ENCODE measurements at places on chromosomes 1 and 21. TPM values are rescaled to one million over a fixed set of nuclear protein-coding genes. Genes with fewer than 3 reads are reported as not detected.

DNA sequence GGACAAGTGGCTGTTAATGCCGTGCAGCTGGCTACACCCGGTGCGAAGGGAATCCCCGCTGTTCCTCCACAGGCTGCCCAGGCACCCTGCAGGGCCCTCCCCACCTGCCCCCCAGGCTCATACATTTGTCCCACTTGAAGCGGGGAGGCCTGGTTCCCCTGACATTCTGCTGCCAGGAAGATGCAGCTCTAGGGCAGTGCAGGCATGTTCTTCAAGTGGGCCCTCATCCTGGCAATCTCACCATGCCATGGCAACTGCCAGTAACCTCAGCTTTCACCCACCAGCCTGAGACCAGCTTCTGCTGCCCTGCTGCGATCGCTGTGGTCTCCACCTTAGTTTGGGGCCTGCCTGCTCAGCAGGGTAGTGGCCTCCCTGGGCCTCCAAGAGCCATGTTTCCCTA is 151.9 kb upstream of the COL6A1 start:
- DNase-seq = no peak
- H3K36me3 ChIP-seq = no peaks in the 10 kb centered on the region
- H3K27me3 ChIP-seq = peaks cover 3% of the 10 kb centered on the region

DNA sequence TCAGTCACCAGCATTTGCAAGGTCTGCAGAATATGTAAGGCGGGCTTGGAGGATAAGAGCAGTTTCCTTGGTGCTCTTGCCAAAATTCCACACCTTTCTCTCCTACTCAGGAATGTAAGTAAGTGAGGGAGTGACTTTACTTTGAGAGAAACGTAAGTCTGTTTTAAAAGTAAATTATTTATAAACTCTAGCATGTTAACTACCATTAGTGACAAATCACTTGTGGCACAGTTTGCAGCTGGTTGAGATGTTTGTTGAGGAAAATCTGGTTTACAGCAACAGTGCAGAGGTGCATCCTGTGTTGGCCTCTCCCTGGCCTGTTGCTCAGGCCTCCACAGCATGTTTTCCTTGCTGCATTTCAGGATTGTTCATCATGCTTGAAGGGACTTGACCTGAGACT is 8.5 kb downstream of the CGN start:
- peaks cover 14% of the 10 kb centered on the region for H3K4me1 ChIP-seq
- H3K27me3 ChIP-seq = no peaks in the 10 kb centered on the region
- peak overlapping the region; percentile 30 for H3K27ac ChIP-seq
- peaks cover 8% of the 10 kb centered on the region for H3K36me3 ChIP-seq
- no peak for DNase-seq
- H3K4me3 ChIP-seq = no peak overlapping the region

- no peak for DNase-seq
- H3K4me1 ChIP-seq = peaks cover 26% of the 10 kb centered on the region
- H3K27me3 ChIP-seq = no peaks in the 10 kb centered on the region
- H3K27ac ChIP-seq = no peak overlapping the region
These were observed 180.0 kb downstream of the RASAL2 start for GRCh38 chr1:178273707-178274410.

DNA sequence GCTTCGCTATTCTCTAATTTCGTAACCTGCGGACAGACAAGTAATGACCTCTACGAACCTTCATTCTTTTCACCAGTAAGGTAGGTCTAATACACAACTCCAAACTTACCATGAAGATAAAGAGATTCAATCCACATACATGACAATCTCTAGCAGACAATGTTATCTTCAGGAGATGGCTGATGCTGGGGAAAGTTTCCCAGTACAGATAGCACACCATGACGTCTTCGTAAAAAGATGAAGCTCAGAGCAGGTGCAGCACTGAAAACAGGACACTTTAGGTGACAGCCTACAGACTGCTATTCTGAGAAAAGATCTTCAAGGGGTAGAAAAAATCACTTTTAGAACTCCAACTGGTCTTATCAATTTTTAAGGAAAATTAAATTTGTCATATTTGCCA is 41.3 kb downstream of the ZNF281 start:
- no peak overlapping the region for H3K4me3 ChIP-seq
- no peak overlapping the region for H3K27ac ChIP-seq
- no peaks in the 10 kb centered on the region for H3K27me3 ChIP-seq
- H3K4me1 ChIP-seq = peaks cover 8% of the 10 kb centered on the region
- H3K36me3 ChIP-seq = no peaks in the 10 kb centered on the region

DNA sequence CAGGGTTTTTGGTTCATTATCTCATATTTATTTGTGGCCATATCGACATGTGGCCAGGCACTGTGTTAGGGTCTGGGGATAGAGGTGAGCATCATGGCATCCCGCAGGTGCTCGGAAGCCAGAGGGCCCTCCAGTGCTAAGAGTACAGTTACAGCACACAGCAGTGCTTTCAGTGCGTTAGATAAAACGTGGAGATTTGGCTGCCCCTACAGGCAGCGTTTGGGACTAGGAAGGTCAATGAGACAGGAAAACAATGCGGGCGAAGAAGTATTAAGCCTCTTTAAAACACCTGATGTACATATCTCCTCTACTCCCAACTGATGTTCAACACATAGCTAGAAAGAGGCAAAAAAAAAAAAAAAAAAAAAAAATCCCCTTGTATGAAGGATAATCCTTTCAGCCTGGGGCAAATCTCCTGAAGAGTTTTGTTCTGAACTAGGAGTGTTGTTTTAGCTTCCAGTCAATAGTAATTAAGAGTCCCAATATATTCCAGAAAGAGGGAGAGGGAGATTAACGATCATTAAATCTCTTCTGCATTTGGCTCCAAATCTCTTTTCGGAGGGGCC is 80.1 kb downstream of the CAPZB start:
- no peaks in the 10 kb centered on the region for H3K27me3 ChIP-seq
- DNase-seq = no peak
- H3K27ac ChIP-seq = peak overlapping the region; percentile 51
- H3K4me3 ChIP-seq = peak overlapping the region; percentile 60
- peaks cover 67% of the 10 kb centered on the region for H3K4me1 ChIP-seq
- no peaks in the 10 kb centered on the region for H3K36me3 ChIP-seq

DNA sequence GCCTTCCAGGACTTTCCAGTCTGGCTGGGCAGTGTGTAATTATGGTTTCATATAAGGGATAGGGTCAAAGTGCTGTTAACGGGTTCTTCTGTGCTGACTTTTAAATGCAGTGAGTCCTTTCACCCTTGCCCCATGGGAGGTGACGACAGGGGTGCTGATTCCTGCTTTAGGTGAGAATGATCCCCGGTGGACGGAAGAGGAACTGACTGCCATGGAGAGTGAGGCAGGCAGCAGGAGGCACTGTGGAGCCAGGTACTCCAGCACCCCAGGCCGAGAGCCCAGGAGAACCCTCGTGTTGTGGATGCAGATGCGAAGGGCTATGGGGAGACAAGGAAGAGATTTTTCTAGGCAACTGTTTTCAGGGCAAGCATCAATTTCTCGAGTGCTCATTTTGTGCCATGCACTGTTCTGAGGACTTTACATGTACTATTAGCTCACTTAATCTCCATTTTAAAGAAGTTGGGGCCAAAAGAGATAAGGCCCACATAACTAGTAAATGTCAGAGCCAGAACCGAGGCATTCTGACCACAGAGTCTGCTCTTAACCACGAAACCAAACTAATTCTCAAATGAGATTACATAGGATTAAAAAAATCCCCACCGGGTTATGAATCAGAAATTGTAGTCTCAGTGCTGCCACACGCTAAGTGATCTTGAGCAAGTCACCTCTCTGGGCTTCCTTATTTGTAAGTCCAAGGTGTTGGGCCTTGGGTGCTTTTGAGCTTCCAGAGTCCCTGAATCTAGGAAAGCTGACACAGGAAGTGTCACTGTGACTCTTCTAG is 28.2 kb downstream of the STPG1 start:
- DNase-seq = no peak
- peaks cover 30% of the 10 kb centered on the region for H3K4me1 ChIP-seq
- H3K27me3 ChIP-seq = no peaks in the 10 kb centered on the region
- H3K36me3 ChIP-seq = peaks cover 16% of the 10 kb centered on the region
- no peak overlapping the region for H3K4me3 ChIP-seq
- no peak overlapping the region for H3K27ac ChIP-seq

GRCh38 chr1:7690076-7690475 is 81.0 kb upstream of the VAMP3 start:
- peaks cover 7% of the 10 kb centered on the region for H3K4me1 ChIP-seq
- no peak overlapping the region for H3K4me3 ChIP-seq
- DNase-seq = no peak
- H3K27ac ChIP-seq = no peak overlapping the region
- no peaks in the 10 kb centered on the region for H3K36me3 ChIP-seq
- H3K27me3 ChIP-seq = peaks cover 35% of the 10 kb centered on the region

DNA sequence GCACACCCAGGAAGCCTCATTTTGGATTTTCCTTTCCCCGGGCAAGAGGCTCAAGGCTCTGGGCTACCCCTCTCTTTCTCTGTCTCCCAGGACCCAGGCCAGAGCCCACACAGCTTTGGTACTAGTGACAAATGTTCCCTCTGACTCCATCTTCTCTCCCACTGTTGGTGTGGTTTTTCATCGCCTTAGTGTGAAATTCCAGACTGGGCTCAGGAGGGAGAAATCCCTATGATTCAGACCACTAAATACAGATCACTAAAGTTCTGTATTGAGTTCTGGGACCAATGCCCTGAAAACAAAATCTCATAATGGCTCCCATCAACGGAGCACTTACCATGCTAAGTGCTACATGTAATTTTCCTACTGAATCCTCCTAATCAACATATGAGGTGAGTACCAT is 26.1 kb downstream of the IQGAP3 start:
- H3K27ac ChIP-seq = no peak overlapping the region
- no peaks in the 10 kb centered on the region for H3K27me3 ChIP-seq
- peaks cover 13% of the 10 kb centered on the region for H3K4me1 ChIP-seq
- H3K4me3 ChIP-seq = no peak overlapping the region
- H3K36me3 ChIP-seq = peaks cover 8% of the 10 kb centered on the region

The TMPRSS15 gene
- 4.1 TPM for total RNA-seq

The OLFML3 gene
- total RNA-seq = 30.5 TPM

The NSL1 gene
- total RNA-seq = 25.4 TPM

The FBXO2 gene
- 7.4 TPM for total RNA-seq
